ENCODE measurements at places on chromosomes 13 and 19.

- DNase-seq = no peak
Observed at GRCh38 chr13:23159205-23159759, 21.5 kb upstream of the SGCG start.

GRCh38 chr19:10615429-10616023 is 9.8 kb upstream of the SLC44A2 start:
- no peak for DNase-seq

GRCh38 chr13:84126671-84127171 is 244.4 kb upstream of the SLITRK1 start:
- DNase-seq = no peak

- no peak for DNase-seq
Observed at GRCh38 chr13:65860306-65860705, 1369.8 kb downstream of the PCDH9 start.

- no peak for DNase-seq
Observed at GRCh38 chr19:34274827-34275625, 20.7 kb downstream of the GARRE1 start.

GRCh38 chr13:54945973-54946372 is 1917.4 kb downstream of the OLFM4 start:
- DNase-seq = peak; percentile 38

- DNase-seq = no peak
Observed at GRCh38 chr19:14115756-14116155, 1.8 kb downstream of the PRKACA start.

DNA sequence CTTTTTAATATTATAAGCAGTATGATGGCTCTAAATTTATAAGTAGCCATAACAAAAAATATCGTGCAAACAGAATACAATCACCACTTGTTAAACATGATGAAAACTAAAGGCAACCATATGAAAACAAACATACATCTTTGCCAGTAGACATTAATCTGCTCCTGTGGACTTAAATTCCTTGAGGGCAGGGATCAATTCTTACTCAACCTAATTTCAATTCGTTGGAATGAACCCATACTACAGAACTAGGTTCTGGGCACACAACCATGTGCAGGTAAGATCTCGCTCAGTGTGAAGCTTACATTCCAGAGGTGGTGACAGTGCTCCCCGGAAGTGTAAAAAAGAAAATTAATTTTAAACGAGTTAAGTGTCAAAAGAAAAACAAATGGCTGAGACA is 13.4 kb downstream of the TBC1D4 start:
- DNase-seq = no peak

GRCh38 chr19:2547033-2547680 is 71.2 kb downstream of the GADD45B start:
- no peak for DNase-seq

DNA sequence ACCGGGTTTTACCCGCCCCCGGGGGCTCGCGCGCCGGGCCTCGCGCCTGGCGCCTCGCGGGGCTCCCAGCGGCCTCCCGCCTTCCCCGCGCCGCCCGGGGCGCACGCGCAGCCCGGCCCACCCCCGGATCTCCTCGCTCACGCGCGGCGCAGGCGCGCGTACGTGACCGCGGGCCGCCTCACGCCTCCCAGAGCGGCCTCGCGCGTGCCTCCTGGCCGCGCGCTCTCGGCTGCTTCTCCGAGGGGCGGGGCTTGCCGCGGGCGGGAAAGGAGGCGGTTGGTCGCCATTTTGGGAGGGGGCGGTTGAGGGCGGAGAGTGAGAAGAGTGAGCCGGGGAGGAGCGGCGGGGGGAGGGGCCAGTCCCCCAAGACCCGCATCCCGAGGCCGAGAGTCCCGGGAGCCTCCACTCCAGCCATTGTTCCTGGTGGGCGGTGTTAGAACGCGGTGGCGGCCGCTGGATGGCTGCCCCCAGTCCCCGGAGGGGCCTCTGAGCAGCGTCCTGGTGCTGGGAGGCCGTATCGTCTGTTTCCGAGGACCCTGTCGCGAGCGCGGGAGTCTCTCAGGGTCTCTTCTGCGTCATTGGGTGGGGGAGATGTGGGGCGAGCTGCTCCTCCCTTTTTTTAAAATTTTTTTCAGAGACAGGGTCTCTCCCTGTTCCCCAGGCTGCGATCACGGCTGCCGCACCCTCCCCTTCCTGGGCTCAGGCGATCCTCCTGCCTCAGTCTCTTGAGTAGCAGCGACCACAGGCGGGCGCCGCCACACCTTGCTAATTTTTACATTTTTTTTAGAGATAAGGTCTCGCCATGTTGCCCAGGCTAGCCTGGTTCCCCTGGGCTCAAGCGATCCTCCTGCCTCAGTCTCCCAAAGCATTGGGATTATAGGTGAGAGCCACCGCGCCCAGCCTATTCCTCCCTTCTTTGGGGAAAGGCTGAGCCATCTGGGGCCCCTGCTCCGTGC is at the start of gene ZNF541:
Gene ZNF541 (minus strand): TSS at position 78 of the 956 bp plus-strand sequence. CDS start 17,292 bp downstream, outside the sequence.
- DNase-seq = no peak

DNA sequence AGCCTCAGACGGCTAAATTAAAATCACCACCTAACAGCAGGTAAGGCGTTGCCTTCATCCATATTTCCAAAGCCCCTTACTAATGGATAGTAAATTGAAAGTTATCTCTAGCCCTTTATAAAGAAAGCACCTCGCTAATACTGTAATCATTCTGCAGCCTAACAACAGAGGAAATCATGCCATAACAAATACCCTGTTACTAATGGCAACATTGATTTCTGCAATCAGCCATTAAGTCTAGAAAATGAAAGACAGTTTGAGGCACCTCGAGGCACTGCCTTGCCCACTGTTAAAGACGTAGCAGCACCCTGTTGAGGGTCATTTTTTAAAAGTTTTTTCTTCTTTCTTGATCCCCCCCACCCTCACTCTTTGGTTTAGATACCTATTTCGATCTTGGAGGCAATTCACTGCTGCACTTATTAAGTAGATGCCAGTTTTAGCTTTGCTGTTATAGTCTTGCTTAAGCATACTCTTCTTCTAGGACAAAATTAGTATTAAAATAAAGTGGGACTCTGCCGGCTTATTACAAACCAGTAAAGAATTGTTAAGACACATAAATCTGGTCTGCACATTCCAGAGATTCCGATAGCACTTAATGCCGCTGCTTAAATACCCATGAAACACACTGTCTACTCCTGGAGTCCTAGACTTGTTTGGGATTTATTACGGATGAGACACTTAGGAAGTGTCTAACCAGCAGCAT is 74.8 kb downstream of the ZNF536 start:
- DNase-seq = no peak

Measured in iPS DF 19.7 (cell line).